ENCODE measurements at places on chromosomes 4 and X. TPM values are rescaled to one million over a fixed set of nuclear protein-coding genes. Genes with fewer than 3 reads are reported as not detected.

- peak overlapping the region; percentile 76 for H3K27ac ChIP-seq
- no peaks in the 10 kb centered on the region for H3K36me3 ChIP-seq
- no peaks in the 10 kb centered on the region for H3K27me3 ChIP-seq
- peaks cover 8% of the 10 kb centered on the region for H3K4me1 ChIP-seq
Measured at GRCh38 chrX:56069299-56069931, 162.7 kb upstream of the KLF8 start.

DNA sequence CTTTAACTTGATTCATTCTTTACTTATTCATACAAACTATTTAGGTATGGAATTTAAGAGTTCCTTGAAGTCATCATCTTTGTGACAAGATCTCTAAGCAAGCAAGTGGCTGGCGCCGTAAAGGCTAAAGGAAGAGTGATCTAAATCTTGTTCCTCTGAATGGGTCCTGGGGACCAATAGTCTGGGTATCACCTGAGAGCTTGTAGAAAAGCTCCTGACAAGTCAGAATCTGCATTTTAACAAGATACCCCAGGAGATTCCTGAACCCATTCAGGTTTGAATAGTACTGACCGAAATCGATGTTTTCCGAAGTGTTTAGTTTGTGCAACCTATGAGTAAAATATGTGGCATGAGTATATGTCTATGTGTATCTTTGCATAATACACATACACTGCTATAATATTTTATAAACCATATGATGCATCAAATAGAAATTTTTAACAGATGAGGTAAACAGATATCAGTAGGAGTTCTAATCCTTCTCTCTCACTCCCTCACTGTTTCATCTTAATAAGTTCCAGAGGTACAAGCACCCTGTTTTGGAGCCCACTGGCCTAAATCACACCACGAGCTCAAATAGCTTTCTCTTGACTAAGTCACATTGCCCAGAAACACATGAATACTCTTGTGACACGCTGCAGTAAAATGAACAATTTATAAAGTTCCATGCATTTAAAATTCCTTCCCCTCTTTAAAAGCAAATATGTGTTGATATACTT, 170.0 kb downstream of the RELL1 start:
- H3K4me3 ChIP-seq = no peak overlapping the region
- H3K4me1 ChIP-seq = no peaks in the 10 kb centered on the region

DNA sequence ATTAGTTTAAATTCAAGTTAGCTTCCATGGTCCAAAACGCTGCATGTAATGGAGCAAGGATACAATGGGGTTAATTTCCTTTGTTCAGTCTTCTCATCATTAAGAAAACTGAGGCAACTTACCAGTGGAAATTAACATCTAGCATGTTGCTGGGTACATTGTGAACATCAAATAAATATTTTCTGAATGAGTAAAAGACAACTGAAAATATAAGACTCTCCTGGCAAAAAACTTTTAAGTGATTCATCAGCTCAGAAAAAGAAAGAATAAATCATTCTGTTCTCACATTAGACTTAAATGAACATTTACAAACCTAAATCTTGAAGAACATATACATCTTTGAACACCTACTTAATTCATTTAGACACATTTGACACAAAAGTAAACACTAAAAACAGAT, 138.4 kb upstream of the ETNPPL start:
- no peak for DNase-seq
- no peaks in the 10 kb centered on the region for H3K4me1 ChIP-seq
- H3K27ac ChIP-seq = no peak overlapping the region

DNA sequence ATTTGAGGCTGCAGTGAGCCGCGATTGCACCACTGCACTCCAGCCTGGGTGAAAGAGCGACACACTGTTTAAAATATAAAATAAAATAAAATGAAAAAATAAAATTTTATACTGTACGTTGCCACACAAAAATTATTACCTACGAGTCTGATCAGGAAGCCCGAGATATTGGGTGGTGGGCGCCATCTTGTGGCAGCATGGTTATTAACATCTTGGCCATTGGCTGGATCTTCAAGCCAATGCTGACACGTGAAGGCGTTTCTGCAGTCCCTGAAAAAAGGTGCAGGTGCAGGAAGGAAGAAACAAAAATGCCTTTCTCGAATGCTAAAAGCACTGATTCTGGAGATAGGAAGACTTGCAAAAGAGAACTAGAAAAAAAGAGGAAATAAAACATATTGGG, 4.9 kb upstream of the TLR8 start:
- peaks cover 5% of the 10 kb centered on the region for H3K4me1 ChIP-seq
- no peaks in the 10 kb centered on the region for H3K36me3 ChIP-seq
- no peak overlapping the region for H3K27ac ChIP-seq

DNA sequence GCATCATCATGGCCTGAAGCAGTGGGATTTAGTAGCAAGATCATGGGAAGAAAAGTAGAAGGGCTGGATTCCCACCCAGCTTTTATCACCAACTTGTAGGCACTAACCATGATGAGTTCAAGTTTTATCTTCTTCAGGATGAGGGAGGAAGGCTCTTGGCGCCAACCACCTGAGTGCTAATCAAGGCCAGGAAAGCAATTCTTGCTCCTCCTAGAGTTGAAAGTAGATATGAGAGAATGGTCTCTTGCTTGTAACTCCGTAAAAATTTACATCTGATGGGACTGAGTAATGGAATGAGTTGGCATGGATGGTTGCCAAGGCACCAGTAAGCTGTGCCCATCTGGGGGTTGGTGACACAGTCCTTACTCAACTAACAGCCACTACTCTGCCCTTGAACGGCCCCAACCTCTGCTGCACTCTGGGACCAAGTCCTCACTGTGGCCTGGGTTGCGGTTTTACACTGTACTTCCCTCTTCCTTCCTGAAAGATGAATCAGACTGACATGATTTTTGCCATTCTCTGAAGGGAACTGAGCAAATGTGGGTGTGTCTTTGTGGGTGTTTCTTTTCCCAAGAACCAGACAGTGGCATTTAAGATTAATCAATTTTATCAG, 39.4 kb upstream of the NDP start:
- H3K4me3 ChIP-seq = no peak overlapping the region
- no peak overlapping the region for H3K27ac ChIP-seq
- H3K4me1 ChIP-seq = peaks cover 6% of the 10 kb centered on the region
- no peaks in the 10 kb centered on the region for H3K36me3 ChIP-seq
- peak; percentile 48 for DNase-seq

DNA sequence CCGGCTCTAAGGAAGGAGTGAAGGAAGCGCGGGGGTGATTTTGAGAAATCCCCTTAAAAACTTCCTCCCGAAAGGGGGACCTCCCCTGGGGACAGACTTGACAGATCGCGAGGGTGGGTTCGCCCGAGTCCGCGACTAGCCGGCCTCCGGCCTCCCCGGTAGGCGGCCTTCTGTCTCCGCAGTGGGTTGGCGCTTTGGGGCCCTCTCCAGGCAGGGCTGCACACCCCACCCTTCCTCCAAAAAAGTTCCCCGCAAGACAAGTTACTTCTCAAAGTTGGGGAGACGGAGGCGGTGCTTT, 24.8 kb downstream of the HOPX start:
- H3K4me1 ChIP-seq = peaks cover 53% of the 10 kb centered on the region
- H3K36me3 ChIP-seq = no peaks in the 10 kb centered on the region
- H3K27me3 ChIP-seq = no peaks in the 10 kb centered on the region
- H3K27ac ChIP-seq = peak overlapping the region; percentile 73

ABCD1 gene
- total RNA-seq = 12.2 TPM

DNA sequence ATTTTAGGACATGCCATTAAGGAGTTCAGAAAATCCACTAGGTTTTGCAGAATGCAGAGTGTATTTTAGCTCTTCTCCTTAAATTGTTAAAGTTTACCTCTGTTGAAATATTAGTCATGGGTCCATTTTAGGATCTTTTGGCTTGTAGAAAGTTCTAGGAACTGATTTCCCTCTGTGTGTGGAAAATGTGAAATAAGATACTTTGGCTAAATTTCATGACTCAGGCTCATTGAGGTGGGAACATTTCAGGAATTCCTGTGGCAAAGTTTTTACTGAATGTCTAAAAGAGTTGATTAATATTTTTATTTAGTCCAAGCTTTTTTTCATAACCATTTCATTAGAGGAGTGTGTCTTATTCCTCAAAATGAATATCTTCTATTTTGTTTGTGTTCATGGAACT, 7.0 kb downstream of the FHIP1A start:
- no peak overlapping the region for H3K27ac ChIP-seq
- H3K4me1 ChIP-seq = no peaks in the 10 kb centered on the region
- no peak for DNase-seq
- H3K27me3 ChIP-seq = peaks cover 2% of the 10 kb centered on the region
- H3K36me3 ChIP-seq = no peaks in the 10 kb centered on the region

DNA sequence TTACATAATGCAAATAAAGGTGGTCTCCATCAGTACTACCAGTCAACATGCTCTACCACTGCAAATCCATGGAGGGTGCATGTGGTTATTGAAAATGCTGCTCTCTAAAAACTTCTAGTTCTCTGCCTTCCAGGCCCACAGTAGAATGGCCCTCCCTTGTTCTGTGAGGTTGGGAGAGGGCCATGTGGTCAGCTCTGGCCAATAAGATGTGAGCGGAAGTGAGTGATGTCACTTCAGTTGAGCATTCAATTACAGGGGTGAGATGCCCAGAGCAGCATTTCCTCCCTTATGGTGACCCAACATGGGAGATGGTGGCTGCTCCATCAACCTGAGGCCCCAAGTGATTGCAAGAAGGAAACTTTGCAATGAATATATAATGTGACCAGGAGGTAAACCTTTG, 148.8 kb downstream of the CPEB2 start:
- DNase-seq = no peak
- H3K27ac ChIP-seq = no peak overlapping the region
- no peak overlapping the region for H3K4me3 ChIP-seq
- H3K27me3 ChIP-seq = no peaks in the 10 kb centered on the region
- no peaks in the 10 kb centered on the region for H3K4me1 ChIP-seq

ETNPPL gene
- not detected for total RNA-seq

KLHL4 gene
- not detected for total RNA-seq

HHIP gene
- total RNA-seq = not detected

DNA sequence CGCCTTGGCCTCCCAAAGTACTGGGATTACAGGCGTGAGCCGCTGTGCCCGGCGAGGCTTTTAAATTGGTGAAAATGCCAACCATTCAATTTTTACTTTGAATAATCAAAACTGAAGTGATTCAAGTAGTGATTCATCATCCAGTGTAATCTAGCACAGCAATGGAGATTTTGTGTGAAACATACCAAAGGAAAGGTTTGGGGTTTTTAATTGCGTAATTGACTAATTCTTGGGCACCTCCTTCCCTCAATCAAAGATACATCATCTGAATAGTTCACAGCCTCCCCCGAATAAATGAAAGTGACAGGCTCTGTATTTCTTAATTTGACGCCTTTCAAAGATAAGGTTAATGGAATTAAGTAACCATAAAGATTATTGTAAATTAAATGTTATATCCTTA, 69.0 kb downstream of the DMD start:
- no peaks in the 10 kb centered on the region for H3K27me3 ChIP-seq
- H3K4me1 ChIP-seq = no peaks in the 10 kb centered on the region
- no peak overlapping the region for H3K27ac ChIP-seq
- DNase-seq = no peak

BMPR1B gene
- not detected for total RNA-seq

FGA gene
- not detected for total RNA-seq

GUCY2F gene
- total RNA-seq = not detected

GRCh38 chr4:115529126-115529525, 415.7 kb upstream of the NDST4 start:
- no peaks in the 10 kb centered on the region for H3K27me3 ChIP-seq
- H3K4me3 ChIP-seq = no peak overlapping the region
- no peak overlapping the region for H3K27ac ChIP-seq
- no peak for DNase-seq
- H3K4me1 ChIP-seq = no peaks in the 10 kb centered on the region

CTAG1B gene
- not detected for total RNA-seq

GRCh38 chrX:40007131-40007755, 90.5 kb downstream of the BCOR start:
- no peak overlapping the region for H3K4me3 ChIP-seq
- no peak overlapping the region for H3K27ac ChIP-seq
- no peaks in the 10 kb centered on the region for H3K36me3 ChIP-seq
- peaks cover 22% of the 10 kb centered on the region for H3K27me3 ChIP-seq

DNA sequence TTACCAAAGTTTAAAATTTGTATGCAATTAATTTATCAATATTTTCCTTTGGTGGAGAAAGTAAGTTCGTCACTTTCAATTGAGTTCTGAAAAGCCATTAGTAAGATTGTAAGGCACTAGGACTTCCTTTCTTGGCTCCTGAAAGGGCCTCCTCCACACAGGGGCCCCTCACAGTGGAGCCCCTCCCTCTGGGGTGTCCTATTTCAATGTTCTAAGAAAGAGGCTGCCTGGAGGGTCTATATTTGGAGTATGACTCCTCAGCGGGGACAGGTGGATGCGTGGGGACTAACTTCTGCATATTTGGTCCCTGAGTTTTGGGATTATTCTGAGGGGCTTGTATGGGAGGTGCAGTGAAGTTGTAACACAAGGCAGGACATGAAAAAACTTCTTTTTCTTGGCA, 1.6 kb upstream of the ARMCX4 start:
- no peak for DNase-seq
- no peaks in the 10 kb centered on the region for H3K36me3 ChIP-seq
- H3K27ac ChIP-seq = no peak overlapping the region
- peaks cover 4% of the 10 kb centered on the region for H3K4me1 ChIP-seq
- no peak overlapping the region for H3K4me3 ChIP-seq

- no peak overlapping the region for H3K27ac ChIP-seq
- H3K4me3 ChIP-seq = no peak overlapping the region
- no peaks in the 10 kb centered on the region for H3K36me3 ChIP-seq
- H3K4me1 ChIP-seq = no peaks in the 10 kb centered on the region
Measured at GRCh38 chr4:169151671-169152070, 119.1 kb downstream of the SH3RF1 start.

DNA sequence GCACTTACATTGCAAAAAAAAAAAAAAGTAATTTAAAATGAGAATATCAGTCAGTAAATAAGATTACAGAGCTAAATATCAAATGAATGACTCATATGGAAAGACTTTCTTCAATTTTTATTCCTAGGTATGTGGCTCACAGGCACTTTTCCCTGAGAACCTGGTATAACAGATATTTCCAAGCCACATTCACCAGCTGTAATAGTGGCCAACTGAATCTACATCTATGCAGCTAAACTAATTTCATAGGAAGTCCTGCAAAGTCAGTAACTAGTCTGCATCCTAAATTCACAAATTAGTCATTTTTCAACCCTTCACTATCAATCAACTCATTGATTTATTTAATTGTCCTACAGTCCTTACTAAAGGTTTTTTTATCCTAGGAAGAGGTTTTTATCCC, 5.6 kb downstream of the PDE5A start:
- H3K4me3 ChIP-seq = no peak overlapping the region
- peaks cover 12% of the 10 kb centered on the region for H3K4me1 ChIP-seq
- no peak overlapping the region for H3K27ac ChIP-seq
- DNase-seq = no peak

ASB11 gene
- not detected for total RNA-seq
